ENCODE measurements at places on chromosomes 6 and 20. TPM values are rescaled to one million over a fixed set of nuclear protein-coding genes. Genes with fewer than 3 reads are reported as not detected.
A peak's percentile ranks its signal among the peaks of the same experiment; 100 is the strongest.

- DNase-seq: no peak
Measured at GRCh38 chr6:25537349-25538018, 114.5 kb upstream of the SCGN start.

DNA sequence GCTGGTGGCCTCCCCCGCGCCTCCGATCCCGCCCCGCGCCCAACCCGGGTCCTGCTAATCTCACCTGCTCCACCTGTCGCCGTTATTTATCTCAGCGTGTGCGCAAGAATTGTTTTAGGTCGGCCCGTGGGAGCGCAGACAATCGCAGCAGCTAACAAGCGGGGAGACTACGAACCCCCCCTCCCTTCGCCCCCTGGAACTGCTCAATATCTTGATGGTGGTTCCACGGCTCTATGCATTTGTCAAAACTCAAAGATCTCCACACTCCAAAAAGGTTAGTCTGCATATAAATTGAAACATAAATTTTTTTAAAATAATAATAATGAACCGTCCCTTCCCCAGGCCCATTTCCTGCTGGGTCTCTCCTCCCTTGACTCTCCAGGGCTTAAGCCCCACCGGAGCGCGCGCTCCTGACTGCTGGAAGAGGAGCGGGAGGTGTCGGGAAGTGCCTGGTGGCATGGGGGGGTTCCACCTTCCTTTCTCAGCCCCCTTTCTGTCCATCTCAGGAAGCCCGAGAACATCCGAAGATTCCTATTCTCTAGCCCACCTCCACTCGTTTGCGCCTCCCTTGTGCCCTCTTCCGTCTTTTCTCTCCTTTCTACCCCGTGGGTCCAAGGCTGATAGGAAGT lies 1.6 kb upstream of the MDGA1 start:
- no peak for DNase-seq

GRCh38 chr6:53934023-53934422 lies 139.2 kb downstream of the LRRC1 start:
- DNase-seq: no peak

DNA sequence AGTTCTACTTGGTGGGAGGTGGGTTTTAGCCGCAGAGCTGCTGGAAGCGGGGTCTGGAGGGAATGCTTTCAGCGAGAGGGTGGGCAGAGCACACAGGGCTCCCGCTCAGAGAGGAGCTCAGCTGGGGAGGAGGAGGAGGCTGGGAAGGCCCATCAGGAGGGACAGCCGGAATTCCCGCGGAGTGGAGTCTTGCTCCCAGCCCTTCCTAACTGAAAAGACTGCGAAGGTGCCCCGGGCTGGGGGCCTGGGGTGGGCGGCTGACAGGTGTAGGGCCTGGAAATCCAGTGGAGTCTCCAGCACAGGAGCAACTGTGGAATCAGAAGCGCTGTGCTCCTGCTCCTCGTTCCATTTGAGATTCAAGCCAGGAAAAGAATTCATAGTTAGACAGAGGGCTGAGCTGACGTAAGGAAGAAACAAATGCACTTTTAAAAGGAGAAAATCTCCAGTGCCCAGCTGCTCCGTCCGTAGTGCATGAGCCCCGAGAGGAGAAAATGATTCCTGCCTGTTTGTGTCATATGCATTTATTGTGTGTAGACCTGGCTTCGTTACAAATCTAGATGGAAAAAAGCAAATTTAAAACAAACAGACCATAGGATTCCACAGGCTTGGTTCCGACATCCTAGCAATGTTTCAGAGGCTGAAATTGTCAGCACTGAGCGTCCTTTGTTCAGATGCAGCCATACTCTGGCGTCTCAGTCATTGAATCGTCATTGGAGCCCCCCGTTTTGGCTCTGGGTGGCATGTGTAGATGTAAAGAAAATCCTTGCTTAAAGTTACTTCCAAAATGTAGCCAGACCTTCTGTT lies 197.7 kb downstream of the SMOC2 start:
- DNase-seq: no peak

- DNase-seq: no peak
Measured at GRCh38 chr6:117264692-117265409, 507 bp upstream of the VGLL2 start.

DNA sequence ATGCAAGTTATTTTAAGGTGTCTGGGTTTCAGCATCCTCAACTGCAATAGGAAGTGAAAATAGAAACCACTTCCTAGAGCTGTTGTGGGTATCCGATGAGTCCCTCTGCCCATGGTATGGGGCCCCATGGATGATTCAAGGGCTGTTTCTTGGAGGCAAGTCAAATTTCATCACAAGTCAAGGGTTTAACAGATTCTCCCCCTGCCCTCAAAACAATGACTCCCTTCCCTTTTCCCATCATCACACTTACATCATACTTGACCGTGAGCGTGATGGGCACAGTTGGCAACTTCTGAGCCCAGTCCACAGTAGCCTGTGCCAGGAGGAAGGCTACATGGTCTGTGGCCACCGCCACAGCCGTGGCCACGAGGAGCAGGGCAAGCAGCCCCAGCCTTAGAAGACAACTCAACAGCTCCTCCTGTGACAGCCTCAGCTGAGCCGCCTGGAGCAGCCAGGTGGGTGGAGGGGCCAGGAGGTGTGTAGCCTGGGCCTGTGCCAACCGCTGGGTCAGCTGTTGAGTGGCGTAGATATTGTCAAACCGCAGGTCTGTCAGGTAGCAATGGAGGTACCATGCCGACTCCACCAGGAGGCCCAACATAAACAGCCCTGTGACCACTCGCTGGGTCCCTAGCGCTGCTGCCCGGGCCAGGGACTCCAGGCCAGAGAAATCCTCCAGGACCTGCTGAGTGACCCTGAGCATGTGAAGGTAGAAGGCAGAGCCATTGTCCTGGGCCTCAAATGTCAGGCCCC lies 5.2 kb downstream of the OCSTAMP start:
- no peak for DNase-seq

Gene RHAG
- total RNA-seq: 0.38 TPM

- DNase-seq: no peak
Measured at GRCh38 chr6:27505209-27506027, 32.5 kb upstream of the ZNF184 start.

Gene CRYBG1
- 7.2 TPM for total RNA-seq

DNA sequence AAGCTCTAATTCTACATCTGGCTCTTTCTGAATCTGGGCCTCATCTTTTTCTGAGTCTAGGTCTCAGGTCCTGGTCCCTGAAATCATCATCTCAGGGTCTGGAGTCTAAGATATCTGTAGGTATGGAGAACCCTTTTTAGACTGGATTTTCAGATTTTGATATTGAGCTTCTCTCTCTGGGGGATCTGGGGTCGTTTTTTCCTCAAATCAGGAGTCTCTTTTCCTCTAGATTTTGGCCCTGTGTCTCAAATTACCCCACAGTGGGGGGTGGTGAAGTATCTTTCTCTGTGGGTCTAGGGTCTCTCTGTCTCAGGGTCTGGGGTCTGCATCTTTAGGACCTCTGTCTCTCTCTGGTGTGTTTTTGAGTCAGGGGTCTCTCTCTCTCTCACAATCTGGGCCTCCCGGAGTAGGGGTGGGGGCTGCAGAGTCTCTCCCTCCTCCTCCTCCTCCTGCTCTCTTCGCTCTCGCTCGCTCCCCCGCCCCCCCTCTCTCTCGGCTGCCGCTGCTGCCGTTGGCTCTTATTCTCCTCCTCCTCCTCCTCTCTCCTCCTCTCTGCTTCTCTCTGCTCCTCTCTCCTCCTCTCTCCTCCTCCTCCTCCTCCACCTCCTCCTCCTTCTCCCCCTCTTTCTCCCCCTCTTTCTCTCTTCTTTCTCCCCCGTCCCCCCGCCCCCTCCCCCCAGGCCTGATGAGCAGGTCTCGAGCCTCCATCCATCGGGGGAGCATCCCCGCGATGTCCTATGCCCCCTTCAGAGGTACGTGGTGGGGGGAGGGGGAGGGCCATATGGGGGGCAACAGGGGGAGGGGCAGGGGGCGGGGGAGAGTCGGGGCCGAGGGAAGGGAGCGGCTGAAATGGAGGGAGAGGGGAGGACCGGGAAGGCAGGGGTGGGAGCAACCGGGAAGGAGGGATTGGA lies at the start of gene SYNGAP1:
Gene SYNGAP1 (plus strand): TSS at position 486 of the 911 bp plus-strand sequence. CDS start 200 bp downstream, at position 686.
- no peak for DNase-seq

Gene SMOC2
- 0.68 TPM for total RNA-seq

GRCh38 chr20:19757487-19758132 lies 448 bp upstream of the RIN2 start:
- DNase-seq: peak; percentile 86

DNA sequence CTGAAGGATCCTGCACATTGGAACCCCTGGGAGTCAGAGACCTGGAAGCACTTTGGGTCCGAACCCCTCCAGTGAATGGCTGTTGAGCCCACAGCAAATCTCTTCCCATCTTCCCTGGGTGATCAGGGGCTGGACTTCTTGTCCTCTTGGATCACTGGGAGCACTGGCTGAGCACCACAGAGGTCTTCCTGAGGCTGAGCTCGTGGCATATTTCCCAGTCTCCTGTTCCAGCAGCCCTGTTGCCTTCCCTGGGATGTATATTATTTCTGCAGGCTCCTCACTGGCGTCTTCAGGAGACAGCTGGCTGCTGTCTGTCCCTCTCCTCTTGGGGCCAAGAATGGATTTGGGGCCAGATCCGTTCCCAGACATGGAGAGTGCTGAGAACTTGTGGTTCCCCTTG lies 43.4 kb downstream of the PTK7 start:
- DNase-seq: no peak

DNA sequence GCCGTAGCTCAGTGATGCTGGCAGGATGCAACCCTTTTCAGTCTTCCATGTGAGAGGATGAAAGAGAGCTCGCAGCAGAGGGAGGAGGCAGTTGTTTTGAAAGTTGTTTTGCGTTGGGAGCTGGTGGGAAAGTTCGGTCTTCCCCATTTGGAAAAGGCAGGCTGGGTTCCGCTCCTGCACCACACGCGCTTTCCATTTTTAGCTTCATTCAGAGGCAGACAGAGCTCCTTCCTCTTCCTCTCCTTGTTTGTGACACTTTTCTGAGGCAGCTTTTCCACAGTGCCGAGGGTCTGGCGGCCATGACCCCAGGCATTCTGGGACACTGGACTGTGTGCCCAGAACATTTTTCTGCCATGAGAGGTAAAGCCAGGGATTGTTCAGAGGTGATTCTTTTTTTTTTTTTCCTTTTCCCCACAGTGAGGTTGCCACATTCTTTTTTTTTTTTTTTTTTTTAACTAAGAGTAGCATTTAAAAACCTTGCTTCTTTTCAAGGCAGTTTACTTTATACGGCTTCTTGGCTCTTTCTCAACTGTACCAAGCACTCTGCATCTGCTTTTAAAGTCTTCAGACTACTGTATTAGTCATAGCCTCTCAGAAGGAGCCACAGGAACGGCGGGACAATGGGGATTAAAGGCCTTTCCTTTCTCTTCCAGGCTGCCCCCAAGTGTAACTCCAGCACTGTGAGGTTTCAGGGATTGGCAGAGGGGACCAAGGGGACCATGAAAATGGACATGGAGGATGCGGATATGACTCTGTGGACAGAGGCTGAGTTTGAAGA lies 1.6 kb downstream of the PRDM1 start:
- no peak for DNase-seq

DNA sequence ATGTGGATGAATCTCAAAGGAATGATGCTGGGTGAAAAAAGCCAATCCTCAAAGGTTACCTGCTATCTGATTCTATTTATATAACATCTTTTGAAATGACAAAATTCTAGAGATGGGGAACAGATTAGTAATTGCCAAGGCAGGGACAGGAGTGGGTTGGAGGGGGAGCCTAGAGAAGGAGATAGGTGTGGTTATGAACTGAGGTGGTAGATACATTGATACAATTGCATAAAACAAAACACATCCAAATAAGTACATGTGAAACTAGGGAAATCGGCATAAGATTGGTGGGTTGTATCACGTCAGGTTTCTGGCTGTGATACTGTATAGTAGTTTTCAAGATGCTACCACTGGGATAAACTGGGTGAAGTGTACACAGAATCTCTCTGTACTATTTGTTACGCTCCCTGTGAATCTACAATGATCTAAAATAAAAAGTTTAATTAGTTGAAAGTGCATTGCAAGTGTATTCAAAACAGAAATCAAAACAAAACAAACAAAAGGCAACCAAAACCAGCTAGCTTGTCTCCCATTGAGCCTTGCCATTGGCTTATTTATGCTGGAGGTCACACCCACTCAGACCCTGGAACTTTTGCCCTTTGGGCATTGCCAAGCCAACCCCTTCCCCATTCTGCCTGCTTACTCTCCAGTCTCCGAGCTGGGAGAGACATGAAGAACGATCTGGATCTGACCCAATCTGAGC lies 27.8 kb downstream of the PPP1R16B start:
- DNase-seq: no peak

DNA sequence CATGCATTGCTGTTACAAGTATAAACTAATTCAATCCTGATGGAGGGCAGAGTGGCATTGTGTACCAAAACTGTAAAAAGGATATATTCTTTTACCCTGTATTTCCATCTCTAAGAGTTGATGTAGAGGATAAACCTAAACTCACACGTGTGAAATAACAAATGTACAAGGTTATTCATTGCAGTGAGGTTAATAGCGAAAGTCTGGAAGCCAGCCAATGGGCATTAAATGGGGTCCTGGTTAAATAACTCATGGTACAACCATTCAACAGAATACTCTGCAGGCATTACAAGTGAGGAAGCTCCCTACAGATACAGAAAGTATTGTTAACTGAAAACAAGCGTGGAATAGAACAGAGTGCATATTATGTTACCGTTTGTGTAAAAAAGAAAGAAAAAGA lies 56.9 kb downstream of the BCAS1 start:
- DNase-seq: no peak

GRCh38 chr6:67431076-67431475 lies 1204.0 kb upstream of the ADGRB3 start:
- no peak for DNase-seq

Gene OR2B6
- total RNA-seq: not detected

- no peak for DNase-seq
Measured at GRCh38 chr6:9315966-9316650, 880.8 kb upstream of the SLC35B3 start.

Gene SLC22A3
- 34.5 TPM for total RNA-seq

Gene SLPI
- total RNA-seq: 147 TPM

GRCh38 chr6:85494547-85495536 lies 45.0 kb downstream of the NT5E start:
- no peak for DNase-seq

DNA sequence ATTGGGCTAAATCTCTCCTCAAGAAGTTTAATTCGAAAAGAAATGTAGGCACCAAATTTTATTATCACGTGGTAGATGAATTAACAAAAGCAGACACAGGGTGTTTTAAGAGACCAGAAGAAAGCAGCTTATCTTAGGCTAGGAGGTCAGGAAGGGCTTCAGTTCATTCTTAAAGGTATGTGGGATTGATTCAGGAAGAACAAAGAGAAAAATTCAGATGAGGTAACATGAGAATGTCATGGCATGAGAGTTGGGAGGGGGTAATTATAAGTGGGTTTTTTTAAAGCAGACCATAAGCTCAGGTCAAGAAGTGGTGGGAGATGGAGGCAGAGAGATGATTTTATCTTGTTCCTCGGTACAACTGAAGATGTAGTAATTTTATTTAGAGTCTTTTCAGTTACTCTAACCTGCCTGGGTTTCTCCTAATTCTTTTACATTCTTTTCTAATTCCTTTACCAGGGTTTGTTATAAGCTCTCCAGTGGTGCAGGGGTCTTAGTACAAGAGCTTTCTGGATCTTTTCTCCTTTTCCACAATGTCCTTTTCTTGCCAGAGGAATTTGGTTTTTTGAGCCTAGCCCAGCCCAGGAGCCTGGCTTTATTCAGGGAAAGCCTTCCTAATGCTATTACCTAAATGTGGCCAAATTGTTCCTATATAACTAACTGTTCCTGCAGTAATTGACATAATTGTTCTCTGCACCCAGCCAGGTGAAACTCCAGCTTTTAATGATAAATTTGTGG lies 474.1 kb upstream of the BTBD3 start:
- no peak for DNase-seq

GRCh38 chr20:49729780-49730179 lies 16.1 kb upstream of the B4GALT5 start:
- no peak for DNase-seq

GRCh38 chr6:134331256-134331655 lies 13.3 kb upstream of the SGK1 start:
- no peak for DNase-seq

Data from left lobe of liver (tissue), 2 donors.